ENCODE measurements at places on chromosomes 1 and 21.

DNA sequence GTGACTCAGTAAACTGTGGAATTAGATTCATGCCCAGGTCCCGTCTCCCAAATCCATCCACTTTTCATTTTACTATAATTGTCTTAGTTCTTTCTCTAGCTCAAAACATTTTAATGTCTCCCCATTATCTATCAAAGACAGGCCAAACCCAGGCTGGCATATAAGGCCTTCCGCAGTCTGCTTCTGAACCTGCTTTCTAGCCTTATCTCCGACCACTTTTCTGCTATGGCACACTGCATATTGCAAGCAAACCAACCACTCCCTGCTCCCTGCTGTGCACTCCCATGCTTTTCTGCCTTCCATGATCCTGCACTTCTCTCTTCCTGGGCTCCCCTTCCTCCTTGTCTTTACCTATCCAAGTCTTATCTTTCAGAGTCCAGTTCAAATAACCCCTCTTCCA is 17.3 kb upstream of the PIGM start:
- no peak for DNase-seq

- DNase-seq, result no peak
Observed at GRCh38 chr1:91546301-91546581, 45.6 kb downstream of the CDC7 start.

DNA sequence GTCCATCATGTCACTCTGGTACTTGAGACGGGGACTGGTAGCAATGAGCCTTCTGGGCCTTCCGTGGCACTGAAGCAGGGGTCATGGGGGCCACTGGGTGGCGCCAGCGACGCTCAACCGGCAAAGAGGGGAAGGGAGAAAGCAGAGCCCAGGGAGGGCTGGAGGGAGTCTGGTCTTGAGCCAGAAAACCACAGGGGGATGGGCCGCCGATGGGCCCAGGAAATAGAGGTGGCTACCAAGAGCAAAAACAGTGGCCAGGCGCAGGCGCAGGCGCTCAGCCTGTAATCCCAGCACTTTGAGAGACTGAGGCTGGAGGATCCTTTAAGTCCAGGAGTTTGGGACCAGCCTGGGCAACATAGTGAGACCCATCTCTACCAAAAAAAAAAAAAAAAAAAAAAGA is 21.8 kb downstream of the EXOC8 start:
- DNase-seq, result peak; percentile 24

GRCh38 chr1:237352747-237353146 is 310.8 kb downstream of the RYR2 start:
- no peak for DNase-seq

- no peak for DNase-seq
Observed at GRCh38 chr1:116989835-116990234, 11.7 kb upstream of the CD101 start.

GRCh38 chr1:17119773-17120480 is 676 bp upstream of the PADI2 start:
- DNase-seq, result no peak

- peak; percentile 83 for DNase-seq
Observed at GRCh38 chr1:42765832-42766740, 742 bp downstream of the P3H1 start.

- DNase-seq, result no peak
Observed at GRCh38 chr1:177274687-177275211, 104.0 kb downstream of the BRINP2 start.

DNA sequence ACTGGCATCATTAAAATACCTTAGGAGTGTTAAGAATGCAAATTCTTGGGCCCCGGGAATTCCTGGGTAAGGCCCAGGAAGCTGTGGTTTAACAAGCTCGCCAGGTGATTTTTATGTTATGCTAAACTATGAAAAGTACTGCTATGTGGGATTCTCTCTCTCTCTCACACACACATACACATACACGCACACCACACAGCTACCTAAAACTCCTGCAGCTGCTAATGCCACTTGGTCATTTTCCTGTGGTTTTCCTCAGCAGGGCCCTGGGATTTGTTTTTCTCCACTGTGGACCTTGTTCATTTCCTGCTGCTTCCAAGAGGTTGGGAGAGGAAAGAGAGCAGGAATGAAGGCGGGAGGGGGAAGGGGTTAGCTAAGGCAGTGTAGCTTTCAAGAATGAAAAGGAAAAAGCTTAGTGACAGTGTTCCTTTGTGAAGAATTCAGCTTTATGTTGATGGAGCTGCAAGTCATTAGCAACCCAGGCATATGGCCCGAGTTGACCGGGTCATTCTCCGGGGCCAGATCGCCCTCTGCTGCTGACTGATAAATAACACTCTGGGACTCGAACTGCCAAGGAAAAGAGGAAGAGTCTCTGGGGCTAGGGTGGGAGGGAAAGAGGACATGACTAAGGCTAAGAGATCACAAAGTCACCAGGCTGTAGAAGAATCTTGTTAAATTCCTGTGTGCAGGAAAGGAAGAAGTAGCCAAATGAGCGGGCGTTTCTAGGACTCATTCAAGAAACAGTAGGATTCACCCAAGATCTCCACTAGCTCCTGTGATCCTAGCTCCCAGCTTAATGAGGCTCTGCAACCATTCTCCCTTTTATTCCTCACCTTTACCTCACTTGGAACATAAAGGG is 30.5 kb upstream of the LRIG2 start:
- peak; percentile 79 for DNase-seq

GRCh38 chr1:46653405-46653958 is 14.7 kb downstream of the ATPAF1 start:
- DNase-seq, result peak; percentile 57

GRCh38 chr1:15709226-15709625 is 25.1 kb downstream of the PLEKHM2 start:
- no peak for DNase-seq

DNA sequence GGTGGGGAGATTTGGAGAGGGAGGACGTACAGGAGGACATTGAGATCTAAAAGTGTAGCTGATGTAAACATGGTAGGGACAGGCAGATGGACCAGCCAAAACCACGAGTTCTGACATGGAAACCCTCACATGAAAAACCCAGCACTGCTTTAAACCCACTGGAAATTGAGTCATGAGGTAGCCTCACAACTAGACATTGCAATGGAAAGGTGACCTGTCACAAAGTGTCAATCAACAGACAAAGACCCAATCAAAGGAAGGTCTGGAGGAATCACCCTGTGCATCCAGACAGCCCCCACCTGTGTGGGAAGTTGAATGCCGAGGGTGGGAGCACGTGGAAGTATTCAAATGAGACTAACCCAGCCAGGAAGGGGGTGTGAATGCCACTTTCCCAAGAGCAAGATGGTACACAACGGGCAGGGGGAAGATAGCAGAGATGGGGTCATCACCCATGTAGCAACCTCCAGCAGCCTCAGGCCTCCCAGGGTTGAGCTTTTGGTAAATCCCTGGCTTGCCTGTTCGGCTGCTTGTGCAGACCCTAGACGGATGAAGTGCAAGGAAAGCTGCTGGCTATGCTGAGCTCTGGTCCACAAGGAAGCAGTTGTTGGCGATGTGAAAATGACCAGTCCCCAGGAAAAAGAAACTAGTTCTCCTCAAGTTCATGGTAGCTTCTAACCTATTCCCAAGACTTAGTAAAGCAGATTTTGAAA is 5.6 kb downstream of the FCMR start:
- DNase-seq, result no peak

DNA sequence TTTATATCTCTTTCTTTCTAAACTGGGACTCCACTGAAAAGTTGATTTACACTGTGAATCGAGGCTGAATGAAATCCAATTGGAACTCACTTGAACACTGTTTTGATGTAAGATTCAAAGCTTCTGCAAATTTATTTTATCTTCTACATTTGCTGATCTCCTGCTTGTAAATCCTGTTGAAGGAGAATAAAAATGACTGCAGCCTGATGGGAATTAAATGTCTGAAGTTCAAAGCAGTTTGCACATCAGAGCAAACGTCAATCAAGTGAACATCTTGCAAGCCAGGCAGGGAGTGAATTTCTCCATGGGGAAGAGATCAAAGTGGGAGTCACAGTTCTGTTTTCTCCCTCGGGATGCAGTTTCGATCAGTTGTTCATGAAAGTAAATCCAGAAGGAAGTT is 127.2 kb downstream of the CACHD1 start:
- DNase-seq, result no peak

DNA sequence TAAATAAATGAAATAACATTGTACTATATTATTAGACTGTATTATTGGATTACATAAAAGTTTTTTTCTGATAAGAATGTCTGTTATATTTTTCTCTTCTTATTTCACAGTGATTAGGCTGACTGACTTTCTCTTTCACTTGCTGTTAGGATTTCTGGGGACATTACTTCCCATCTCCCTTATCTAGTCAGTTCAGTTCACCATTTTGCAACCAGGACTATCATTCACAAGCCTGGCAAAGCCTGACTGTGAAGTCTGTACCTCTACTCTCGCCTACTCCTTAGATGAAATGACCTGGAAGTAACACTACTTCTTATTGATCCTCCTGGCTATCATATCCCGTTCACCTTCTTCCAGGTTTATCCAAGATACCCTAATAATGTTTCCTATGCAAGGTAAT is 676.6 kb downstream of the USP25 start:
- DNase-seq, result no peak

DNA sequence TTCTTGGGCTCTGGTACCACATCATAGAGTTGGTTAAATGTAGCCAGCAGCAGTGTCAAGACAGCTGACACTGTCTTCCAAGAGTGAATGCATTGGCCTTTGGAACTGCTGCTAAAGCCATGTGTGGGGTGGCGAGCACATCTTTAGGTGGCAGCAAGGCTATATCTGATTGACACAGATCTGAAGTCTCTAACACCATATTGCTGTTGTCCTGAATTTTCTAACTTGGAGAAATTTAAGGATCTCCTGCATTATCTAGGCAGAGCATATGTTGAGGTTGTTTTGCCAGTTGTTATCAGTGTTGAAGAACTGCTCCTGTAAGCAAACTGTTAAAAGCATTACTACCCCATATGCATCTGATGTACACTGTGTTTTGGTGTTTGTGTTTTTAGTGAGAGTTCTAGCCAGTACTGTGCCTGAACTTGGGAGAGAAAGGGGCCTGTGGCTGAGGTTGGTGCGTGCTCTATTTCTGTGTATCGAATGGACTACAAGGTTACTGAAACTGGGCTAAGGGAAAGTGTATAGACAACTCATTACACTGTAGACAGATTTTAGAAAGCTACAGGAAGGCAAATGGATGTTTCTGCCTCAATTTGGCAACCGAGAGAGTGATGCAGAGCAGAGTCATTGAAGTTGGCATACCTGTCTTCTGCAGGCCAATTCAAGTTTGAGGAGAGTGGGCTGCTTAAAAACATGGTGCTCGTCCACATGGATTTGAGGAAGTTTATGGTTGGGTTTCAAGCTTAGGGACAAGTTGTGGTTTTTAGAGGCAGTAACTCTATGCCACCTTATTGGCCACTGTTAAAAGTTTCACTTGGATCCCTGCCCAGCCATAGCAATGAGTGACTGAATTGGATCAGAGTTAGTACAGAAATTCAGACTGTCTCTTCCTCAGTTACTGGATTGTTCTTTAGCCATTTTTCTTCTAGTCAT is 16.9 kb downstream of the DYRK3 start:
- no peak for DNase-seq

Data from hepatocyte (in vitro differentiated cells).